ENCODE measurements at places on chromosomes 3 and 15.

- no peak for DNase-seq
Measured at GRCh38 chr15:64938192-64938591, 26.5 kb downstream of the ANKDD1A start.

- no peak for DNase-seq
Measured at GRCh38 chr15:82970078-82970686, 15.8 kb upstream of the RAMAC start.

DNA sequence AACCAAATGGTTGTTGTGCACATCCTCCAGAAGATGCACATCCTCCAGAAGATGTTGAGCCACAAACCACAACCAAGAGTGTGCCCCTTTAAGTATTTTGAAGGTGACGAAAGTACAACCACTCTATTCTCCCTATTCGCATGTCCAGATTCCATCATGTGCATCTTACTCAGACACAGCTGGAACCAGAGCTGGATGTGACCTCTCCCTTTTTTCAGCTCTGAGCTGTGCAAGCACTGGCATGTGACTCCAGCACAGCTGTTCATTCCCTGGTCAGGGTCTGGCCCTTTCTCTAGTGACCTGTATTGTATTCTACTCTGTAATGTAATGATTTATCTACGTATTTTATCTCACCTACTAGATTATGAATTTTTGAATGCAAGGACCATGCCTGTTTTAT lies 29.3 kb upstream of the DLG1 start:
- DNase-seq: no peak

DNA sequence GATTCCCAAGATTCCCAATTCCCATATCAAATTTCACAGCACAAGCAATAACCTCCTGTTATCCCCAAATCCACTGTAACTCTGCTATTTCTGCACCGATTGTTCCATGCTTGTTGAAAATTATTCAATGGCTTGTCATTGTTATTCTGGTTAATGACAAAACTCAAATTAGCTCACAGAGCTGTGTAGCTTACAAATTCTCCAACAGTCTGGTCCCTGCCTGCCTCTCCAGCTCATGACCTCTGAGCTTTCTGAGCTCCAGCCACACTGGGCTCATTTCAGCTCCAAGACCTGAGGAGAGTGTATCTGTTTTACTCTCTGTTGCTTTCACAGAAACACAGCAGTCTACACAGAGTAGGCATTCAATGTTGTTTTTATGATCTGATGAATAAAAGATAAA lies 3.3 kb downstream of the DPPA2 start:
- DNase-seq: no peak

- DNase-seq: no peak
Measured at GRCh38 chr3:155889952-155890351, 19.5 kb downstream of the GMPS start.

GRCh38 chr3:195058336-195059005 lies 212.5 kb downstream of the XXYLT1 start:
- no peak for DNase-seq

DNA sequence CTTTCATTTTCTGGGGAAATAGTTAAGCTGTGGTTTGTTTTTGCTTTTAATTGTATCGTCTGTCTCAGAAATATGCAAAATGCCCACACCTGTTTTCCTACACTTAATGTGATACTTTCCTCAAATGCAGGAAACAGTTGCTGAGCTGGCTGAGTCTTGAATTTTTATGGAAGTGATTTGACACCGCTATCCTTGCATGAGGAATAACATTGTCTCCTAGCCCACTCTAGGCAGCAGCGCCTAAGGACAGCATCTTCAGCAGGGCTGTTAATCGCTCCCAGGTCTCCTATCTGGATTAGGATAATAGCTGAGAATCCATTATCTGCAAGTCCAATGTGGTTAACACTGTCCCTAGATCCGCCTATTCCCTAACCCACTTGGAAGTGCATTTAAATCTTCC lies 132.6 kb upstream of the NR2E3 start:
- DNase-seq: no peak

- DNase-seq: no peak
Measured at GRCh38 chr15:27833974-27834373, 265.1 kb downstream of the OCA2 start.

- no peak for DNase-seq
Measured at GRCh38 chr3:121836481-121836880, 1.5 kb downstream of the EAF2 start.

DNA sequence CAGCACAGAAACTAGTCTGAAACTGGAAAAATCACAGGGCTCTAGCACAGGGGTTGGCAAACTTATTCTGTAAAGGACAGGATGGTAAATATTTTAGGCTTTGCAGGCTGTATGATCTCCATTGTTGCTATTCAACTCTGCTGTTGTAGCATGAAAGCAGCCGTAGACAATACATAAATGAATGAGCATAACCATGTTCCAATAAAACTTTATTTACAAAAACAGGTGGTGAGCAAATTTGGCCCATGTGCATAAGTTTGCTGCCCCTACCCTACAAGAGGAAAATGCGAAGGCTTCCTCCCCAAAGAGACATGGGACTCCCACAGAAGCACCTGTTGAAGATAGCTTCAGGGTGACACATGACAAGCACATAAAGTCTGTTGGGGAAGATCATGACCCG lies 59.2 kb downstream of the SYNM start:
- DNase-seq: no peak

DNA sequence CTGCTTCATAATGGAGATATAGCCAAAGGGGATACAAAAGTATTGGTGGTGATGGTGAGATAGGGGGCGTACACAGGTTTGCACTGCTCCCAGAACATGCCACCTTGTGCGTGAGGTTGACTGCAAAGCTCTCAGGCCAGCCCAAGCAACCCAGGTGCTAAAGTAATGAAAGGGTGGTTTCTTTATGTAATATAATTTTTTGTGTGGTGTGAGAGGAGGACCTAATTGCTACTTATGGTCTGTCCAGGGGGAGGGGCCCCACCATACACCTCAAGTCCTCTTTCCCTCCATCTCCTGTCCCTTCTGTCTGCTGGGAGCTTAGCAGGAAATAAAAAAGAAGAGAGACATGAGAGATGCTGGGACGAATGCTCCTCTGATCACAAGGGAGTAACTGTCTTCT lies 53.8 kb downstream of the STARD5 start:
- no peak for DNase-seq

DNA sequence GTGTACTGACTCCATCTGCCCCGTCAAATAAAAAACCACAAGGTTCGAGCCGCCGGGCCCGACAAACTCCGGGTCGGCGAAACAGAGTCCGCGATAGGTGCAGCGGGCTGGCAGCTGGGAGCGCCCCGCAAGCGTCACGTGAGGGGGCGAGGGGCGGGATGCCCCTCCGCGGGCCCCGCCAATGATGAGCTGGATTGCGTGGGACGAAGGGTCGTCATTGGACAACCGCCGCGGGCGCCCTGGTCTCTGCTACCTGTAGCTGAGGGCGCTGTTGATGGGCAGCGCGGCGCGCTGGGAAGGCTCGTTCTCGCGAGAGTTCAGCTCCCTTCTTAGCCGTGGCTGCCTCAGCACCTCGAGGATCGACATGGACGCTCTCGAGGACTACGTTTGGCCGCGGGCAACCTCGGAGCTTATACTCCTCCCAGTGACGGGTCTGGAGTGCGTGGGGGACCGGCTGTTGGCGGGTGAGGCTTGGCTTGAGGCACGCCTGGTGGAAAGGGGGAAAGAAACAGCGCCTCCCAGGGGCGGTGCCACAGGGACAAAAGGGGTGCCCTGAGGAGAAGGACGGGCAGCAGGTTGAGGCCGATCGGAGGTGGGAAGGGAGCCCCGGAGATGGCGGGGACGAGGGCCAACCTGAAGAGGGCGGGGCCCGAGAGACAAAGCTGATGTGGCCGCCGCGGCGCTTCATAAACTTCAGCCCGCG lies at the start of gene WDR6:
TSS of gene WDR6 (plus strand) at position 324 of the 703 bp plus-strand sequence. CDS start at position 365, 41 bp downstream.
- peak; percentile 95 for DNase-seq

DNA sequence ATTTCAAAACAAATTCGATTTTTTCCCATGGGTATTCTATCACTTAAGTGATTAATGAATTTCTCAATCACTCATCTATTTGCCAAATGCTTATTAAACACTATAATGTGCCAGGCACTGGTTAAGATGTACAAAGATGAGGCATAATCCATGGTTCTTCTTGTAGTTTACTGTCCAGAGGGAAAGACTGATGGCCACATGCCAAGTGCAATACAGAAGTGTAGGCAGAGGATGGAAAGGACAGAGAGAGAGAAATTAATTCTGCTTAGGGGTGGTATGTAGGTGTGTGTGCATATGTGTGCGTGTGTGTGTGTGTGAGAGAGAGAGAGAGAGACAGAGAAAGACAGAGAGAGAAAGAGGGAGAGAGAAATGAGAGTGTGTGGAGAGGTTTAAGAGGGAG lies 120.8 kb upstream of the CCNL1 start:
- no peak for DNase-seq

DNA sequence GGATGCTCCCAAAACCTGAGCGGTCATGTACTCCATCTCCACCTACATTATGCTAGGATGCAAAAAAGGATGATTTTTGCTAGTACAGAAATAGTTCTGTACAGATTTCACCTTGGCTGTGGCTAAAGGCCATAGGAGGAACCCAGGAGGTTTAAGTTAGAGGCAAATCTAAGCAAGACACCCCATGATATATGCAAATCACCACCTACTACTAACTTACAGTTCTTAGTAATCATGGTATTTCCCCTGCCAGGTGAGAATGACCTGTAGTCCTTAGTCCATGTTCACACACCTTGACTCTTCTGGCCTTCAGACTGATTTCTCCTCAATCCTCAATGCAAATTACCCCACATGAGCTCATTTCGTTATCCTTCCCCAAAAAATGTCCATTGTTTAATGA lies 154.2 kb downstream of the IMPG2 start:
- no peak for DNase-seq

GRCh38 chr3:20458994-20459716 lies 273.1 kb upstream of the SGO1 start:
- no peak for DNase-seq

DNA sequence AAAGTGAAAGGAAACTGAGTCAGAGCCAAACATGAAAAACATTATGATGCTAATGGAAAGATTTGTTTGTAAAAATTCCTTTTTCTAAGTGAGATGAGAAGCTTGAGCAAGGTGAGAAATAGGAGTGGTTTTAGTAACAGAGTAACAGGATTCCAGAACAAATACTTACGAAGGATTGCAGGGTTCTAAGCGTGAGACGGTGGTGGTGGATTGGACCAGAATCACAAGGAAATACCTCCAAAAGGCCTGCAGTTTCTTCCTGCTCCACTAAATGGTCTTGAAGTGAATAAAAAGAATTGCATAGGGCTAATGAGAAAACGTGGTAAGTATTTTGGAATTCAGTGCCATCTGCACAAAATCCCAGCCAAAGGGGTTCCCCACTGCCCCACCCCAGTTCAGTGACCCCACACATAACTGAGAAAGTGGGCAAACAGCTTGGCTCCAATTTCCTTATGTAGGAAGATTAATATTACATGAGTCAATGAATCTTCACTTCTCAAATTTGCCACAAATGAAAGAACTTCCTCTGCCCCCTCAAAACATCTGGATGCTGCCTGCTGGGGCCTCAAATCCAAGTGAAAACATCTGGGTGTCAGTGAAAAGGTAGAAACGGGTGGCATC lies 283.8 kb upstream of the NR2F2 start:
- no peak for DNase-seq

GRCh38 chr3:150074697-150075416 lies 104.2 kb upstream of the PFN2 start:
- DNase-seq: no peak

DNA sequence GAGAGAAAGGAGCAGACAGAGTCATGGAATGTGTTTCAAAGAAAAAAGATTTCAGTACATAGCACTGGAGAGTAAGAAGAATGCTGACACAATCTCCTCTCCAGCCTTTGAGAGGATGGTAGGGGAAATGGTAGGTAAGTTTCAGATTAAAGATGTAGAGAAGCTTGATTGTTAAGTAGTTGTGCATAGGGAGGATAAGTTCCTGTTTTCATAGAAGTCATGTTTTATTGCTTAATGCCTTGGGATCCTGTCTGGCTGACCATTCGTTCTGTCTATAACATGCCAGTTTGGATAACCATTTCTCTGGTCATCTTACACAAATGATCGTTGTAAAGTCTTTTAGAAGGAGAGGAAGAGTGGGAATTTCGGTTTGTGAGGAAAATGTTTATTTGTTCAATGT lies 95.7 kb upstream of the IGSF10 start:
- DNase-seq: no peak
